ENCODE measurements at places on chromosomes 3 and 15. TPM values are rescaled to one million over a fixed set of nuclear protein-coding genes. Genes with fewer than 3 reads are reported as not detected.

The CPNE4 gene
- 5.0 TPM for total RNA-seq

The EPB42 gene
- not detected for total RNA-seq

The SCAMP2 gene
- 66.7 TPM for total RNA-seq

The ACKR2 gene
- total RNA-seq, result 0.07 TPM

The CFAP100 gene
- total RNA-seq, result not detected

Data from A549 treated with CpdA at 1 μM for 4 hours (cell line).